ENCODE measurements at places on chromosomes 16 and 17.

- DNase-seq = no peak
Observed at GRCh38 chr17:77314601-77315000, 173.8 kb downstream of the SEC14L1 start.

DNA sequence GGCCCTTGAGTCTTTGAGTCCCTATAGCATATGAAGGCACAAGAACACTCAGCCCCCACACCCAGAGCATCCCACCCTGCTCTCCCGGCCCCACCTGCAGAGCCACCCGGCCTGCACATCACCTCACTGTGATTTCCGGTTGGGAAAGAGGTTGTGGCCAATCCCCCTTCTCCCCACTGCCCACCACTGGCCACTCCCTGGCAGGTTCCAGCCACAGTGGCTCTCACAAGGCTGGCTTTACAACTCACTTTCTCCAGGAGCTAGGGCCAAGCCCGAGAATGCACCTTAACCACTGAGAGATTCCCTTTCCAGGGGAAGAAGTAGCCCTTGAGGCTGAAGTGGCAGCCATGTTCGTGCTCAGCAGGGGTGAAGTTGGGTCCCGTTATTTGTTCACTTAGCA is 123.9 kb downstream of the C16orf78 start:
- DNase-seq = no peak

GRCh38 chr16:72187551-72187950 is 15.6 kb upstream of the PMFBP1 start:
- DNase-seq = no peak

- DNase-seq = no peak
Observed at GRCh38 chr17:81667754-81668153, 1.2 kb downstream of the CCDC137 start.

DNA sequence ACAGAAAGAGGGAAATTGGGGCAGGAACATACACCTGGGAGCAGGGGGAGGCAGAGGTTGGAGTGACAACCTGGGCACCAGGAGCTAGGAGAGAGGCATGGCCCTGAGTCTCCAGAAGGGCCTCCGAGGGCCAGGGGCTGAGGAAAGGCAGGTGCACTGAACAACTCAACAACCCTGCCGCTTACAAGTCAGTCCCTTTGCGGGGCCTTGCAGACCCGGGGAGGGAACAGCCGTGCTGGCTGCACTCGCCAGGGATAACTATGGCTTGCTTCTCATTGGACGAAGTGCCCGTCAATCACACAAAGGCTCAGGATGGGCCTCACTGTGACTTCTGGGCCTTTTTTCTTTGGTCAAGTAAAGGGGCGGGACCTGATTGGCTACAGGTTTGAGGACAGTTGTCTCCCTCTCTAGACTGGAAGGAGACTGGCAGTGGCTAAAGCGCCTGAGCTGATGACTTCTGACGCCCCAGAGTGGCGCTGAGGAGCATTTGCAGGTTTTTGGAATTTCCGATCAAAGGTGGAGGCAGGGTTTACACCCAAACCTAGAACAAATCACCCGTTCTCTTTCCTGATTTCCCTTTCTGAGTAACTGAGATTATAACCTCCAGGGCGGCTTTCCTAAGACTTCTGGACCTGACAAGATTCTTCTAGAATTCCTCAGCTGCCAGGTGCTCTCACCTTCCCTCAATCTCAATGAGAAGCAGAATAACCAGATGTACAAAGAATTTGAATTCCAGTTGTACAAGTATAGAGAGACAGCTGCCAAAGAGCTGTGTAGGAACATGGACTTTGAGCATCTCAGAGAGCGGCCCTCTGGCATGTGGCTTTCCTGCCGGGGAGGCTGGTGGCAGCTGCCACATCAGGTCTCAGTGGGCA is 27.6 kb upstream of the ST6GALNAC2 start:
- no peak for DNase-seq

GRCh38 chr17:31472137-31472536 is 80.7 kb downstream of the RAB11FIP4 start:
- no peak for DNase-seq

- no peak for DNase-seq
Observed at GRCh38 chr16:10839279-10839666, 20.7 kb upstream of the TVP23A start.

DNA sequence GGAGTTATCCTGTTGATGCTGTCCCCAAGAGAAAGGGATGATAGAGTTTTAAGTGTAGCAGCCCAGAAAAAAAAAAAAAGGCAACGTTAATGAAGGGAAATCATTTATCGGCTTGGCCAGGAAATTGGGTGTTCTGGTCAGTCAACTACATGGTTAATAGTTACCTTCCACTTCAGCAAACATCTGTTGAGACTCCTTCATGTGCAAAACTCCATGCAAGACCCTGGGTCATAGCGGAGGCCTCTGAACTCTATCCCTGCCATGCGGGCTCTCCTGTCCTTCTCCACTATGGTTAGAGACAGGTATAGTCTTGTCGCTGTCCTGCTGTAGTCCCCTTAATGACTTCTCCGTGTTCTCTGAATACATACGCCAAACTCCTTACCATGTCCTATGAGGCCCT is 3.5 kb upstream of the LYRM9 start:
- DNase-seq = no peak

DNA sequence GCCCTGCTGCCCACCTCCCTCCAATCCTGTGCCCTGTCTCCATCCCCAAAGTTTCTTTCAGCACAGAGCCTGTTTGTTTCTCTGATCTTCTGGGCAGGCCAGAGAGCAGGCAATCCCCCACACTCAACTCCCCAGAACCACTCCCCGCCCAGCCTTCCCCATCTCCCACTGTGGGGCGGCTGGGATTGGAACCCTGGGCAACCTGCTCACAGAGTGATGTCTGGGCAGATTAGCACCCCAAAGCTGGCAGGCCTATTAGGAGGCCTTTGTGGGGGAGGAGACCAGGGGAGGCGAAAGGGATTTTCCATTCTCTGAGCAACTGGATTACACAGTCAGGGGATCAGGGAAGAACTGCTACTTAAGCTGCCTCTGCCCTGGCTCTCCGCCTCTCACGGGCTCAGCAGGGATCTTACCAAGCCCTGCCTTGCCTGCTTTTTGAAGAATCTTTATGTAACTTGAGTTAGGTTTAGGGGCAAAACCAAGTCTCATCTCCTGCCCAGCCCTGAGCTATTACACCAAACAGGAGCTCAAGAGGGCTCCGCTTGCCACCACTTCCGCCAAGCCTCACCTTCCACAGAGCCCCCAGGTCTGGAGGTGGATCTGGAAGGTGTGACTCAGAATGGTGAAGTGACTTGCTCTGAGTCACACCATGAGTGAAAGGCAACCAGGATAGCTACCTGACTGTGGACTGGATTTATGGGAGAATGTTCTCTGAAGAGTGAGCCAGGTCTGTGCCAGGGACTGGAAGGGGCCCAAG is 16.0 kb upstream of the LHX1 start:
- no peak for DNase-seq

GRCh38 chr17:41511116-41511515 is 5.7 kb upstream of the KRT13 start:
- no peak for DNase-seq

DNA sequence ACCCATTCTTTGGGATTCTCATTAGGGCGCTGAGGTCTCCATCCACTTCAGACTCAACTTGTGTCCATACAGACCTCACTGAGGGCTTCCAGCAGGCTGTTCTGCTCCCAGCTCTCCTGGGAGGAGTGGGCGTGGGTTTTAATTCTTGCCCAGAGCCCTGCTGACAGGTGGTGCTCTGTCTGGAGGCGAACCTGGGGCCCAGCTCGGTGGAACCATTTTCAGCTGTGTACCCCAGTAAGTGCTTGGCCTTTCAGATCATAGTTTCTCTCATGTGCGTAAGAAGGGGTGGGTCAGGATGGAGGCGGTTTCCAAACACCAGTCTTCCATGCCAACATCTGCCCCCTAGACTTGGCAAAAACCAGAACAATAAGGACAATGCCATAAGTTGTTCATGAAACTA is 21.4 kb upstream of the NKD1 start:
- DNase-seq = no peak

DNA sequence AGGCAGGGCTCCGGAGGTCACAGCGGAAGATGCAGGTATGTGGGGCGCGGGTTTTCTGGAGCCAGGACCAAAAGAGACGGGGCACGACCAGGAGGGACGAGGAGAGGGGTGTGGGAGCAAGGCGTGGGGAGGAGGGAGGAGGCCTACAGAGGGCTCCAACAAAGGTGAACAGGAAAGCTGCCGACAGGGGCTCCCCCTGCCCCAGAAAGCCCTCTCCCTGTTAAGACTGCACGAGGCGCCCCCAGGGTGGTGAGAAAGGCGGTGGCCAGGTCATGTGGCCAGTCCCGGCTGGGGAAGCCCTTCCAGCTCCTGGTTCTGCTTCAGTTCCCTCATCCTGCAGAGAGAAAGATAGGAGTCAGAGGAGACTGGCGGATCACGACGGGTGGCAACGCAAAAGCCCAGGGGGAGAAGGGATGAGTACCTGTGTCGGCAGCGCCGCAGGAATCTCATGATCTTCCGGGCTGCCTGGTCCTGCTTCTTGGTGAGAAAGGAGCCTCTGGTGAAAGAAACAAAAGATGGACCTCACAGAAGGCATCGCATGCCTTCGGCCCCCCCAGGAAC is 949 bp upstream of the SPAG7 start:
- no peak for DNase-seq

Data from suppressor macrophage treated with lipopolysaccharide for 4 hours (primary cell).